ENCODE measurements at places on chromosomes 7 and 10. TPM values are rescaled to one million over a fixed set of nuclear protein-coding genes. Genes with fewer than 3 reads are reported as not detected.
A peak's percentile ranks its signal among the peaks of the same experiment; 100 is the strongest.

LIPJ gene
- 0.29 TPM for total RNA-seq

DNA sequence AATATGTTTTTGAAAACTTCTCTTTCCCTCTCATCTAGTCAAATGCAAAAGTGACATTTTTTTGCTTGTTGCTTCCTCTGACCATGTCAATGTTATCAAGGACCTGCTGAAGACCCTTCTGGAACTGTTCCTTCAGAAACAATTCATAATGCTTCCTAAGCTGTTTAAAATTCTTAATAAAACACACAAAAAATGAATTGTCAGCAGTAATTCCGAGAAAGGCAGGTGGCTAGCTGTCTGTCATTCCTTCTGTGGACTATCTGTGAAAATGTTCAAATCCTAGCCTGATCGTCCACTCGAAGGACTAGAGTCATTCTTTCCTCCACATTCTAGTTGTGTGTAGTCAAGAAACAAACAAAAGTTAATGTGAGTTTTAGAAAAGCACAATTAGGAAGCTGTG is 56.6 kb upstream of the TRIL start:
- DNase-seq: no peak
- no peak overlapping the region for H3K4me3 ChIP-seq
- H3K4me1 ChIP-seq: peaks cover 12% of the 10 kb centered on the region
- peaks cover 8% of the 10 kb centered on the region for H3K36me3 ChIP-seq
- H3K27me3 ChIP-seq: no peaks in the 10 kb centered on the region

PLOD3 gene
- total RNA-seq: 37.5 TPM

GRCh38 chr10:125396676-125397075 is 236.3 kb upstream of the CTBP2 start:
- peaks cover 20% of the 10 kb centered on the region for H3K4me1 ChIP-seq
- DNase-seq: no peak

DNA sequence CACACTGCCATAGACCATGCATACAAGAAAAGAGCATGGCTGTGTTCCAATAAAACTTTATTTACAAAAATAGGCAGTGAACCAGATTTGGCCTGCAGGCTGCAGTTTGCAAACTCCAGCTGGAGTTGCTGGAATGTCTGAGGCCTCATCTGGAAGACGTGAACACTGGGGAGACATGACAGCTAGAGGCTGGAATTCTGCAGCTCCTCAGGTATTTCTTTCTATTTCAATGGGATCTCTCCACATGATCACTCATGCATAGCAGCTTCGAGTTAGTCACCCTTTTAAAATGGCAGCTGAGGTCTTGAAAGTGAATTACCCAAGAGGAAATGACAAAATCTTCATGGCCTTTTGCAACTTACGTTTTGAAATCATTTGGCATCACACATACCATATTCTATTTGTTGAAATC is 52.6 kb upstream of the BET1 start:
- no peak overlapping the region for H3K4me3 ChIP-seq
- H3K27me3 ChIP-seq: peaks cover 2% of the 10 kb centered on the region
- no peak overlapping the region for H3K27ac ChIP-seq
- H3K36me3 ChIP-seq: no peaks in the 10 kb centered on the region
- no peak for DNase-seq

CPN1 gene
- 0.52 TPM for total RNA-seq

PANK1 gene
- total RNA-seq: 32.5 TPM

MEST gene
- total RNA-seq: 489 TPM

DNA sequence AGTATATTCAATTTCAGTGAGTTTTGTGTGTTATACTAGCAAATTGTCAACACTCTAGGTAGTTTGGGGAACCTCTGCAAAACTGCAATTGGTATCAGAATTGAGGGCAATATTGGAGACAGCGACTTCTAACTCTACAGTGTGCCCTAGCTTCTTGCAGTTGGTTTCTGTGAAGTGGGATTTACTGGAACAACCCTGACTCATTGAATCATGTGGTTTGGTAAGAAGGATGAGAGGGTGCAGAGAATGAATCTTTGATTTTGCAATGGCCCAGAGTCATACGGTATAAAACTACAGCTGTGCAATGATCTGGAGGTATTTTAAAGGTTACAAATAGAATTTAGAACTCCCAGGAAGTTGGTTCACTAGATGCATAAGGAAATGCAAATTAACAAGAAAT is 129.1 kb upstream of the PPP1R3A start:
- H3K27ac ChIP-seq: no peak overlapping the region
- no peaks in the 10 kb centered on the region for H3K27me3 ChIP-seq
- peaks cover 6% of the 10 kb centered on the region for H3K4me1 ChIP-seq
- H3K36me3 ChIP-seq: no peaks in the 10 kb centered on the region

DNA sequence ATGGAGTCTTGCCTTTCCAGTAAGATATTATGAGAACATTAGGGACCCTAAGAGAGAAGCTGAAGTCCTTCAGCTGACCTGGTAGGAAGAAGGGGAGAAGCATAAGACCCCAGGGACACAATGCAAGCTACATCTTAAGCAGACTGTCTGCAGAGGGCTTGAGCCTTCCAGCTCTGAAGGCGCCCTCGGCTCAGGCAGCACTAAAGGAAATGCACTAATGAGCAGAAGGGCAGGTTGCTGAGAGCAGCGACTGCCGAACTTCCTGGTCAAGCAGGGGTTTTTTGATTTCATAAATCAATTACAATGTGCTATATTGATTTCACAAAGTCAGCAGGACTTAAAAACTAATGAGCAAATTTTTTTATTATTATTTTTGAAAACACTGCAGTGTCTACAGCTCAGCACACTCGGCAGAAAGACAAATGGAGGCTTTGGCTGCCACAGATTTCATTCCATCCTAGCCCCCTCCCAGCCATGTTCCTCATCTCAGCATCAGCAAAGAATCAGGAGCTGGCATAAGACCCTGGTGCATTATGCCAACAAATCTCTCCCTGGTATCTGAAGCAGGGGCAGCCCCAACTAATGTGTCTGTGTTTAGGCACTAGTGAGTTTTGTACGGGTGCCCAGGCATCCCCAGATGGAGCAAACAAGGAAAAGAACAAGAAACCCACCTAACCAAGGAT is 57.1 kb downstream of the LRRTM3 start:
- H3K27me3 ChIP-seq: no peaks in the 10 kb centered on the region
- no peak overlapping the region for H3K27ac ChIP-seq
- DNase-seq: no peak
- no peaks in the 10 kb centered on the region for H3K4me1 ChIP-seq
- no peak overlapping the region for H3K4me3 ChIP-seq

GRCh38 chr10:6654571-6654970 is 74.5 kb upstream of the PRKCQ start:
- DNase-seq: no peak
- H3K4me1 ChIP-seq: no peaks in the 10 kb centered on the region
- H3K4me3 ChIP-seq: no peak overlapping the region
- H3K27ac ChIP-seq: no peak overlapping the region

GRCh38 chr10:22713853-22714478 is 412 bp downstream of the PIP4K2A start:
- no peak overlapping the region for H3K27ac ChIP-seq
- peak overlapping the region; percentile 83 for H3K4me3 ChIP-seq
- H3K4me1 ChIP-seq: peaks cover 6% of the 10 kb centered on the region
- DNase-seq: no peak
- H3K27me3 ChIP-seq: peaks cover 11% of the 10 kb centered on the region

DNA sequence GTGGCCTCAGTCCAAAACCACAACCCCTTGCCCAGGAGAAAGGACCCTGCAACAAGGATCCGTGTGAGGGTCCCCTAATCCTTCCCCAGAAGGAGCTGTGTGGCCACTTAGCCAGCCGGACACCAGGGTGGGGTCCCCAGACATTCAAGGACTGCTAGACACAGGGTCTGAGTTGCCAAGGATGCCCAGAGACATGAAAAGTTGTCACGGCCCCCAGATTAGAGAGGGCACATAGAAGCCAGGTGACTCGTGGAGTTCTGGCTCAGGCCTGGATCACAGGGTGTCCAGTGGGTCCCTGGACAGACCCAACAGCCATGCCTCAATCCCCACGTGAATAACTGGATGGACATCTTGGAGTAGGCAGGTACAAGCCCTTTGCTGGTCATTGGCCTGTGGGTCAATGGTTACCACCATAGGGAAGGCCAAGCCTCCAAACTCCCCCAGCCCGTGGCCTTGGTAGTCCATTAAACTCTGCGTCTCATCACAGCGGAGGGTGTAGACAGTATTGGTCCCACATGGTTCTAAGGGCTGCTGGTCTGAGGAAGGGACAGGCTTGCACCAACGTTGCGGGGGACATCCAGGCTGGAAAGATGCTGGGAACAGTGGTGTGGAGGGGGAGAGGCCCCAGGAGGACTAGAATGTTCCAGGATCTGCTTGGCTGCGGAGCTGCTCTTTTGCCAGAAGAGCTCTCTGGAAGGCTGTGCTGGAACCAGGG is 205.9 kb upstream of the PPP2R2D start:
- H3K27me3 ChIP-seq: peaks cover 27% of the 10 kb centered on the region
- no peak overlapping the region for H3K4me3 ChIP-seq
- DNase-seq: peak; percentile 49

DNA sequence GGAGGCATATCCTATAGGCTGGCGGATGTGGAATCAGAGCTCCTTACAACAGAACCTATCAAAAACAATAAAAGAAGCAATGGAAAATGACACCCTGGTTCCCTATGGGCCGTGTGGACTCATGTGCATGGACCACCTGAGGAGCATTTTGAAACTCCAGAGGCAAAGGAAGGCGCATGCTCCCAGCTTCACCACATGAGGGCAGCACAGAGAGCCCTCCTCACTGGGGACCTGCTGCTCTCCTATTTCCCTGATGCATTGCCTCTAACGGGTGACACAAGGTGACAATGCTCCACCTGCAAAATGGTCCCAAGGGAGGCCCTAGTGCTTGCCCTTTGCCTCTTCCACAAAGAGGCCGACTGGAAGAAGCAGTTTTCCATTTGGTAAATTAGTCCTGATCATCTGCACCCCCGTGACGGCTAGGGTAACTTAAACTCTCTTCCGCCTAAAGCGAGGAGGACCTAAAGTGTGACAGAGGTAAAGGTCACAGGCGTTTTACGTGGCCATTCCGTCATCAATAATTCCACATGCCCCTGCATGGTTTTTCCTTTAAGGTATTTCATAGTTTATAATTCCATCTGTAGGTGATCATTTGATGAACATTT is 67.7 kb downstream of the GPAM start:
- H3K36me3 ChIP-seq: no peaks in the 10 kb centered on the region
- DNase-seq: no peak
- H3K4me3 ChIP-seq: no peak overlapping the region

PSMC2 gene
- total RNA-seq: 108 TPM

JCAD gene
- 11.0 TPM for total RNA-seq

GRCh38 chr10:10353326-10353868 is 664.3 kb upstream of the CELF2 start:
- no peak for DNase-seq
- H3K4me1 ChIP-seq: no peaks in the 10 kb centered on the region
- H3K27me3 ChIP-seq: peaks cover 4% of the 10 kb centered on the region

CRTAC1 gene
- total RNA-seq: 5.3 TPM

DNA sequence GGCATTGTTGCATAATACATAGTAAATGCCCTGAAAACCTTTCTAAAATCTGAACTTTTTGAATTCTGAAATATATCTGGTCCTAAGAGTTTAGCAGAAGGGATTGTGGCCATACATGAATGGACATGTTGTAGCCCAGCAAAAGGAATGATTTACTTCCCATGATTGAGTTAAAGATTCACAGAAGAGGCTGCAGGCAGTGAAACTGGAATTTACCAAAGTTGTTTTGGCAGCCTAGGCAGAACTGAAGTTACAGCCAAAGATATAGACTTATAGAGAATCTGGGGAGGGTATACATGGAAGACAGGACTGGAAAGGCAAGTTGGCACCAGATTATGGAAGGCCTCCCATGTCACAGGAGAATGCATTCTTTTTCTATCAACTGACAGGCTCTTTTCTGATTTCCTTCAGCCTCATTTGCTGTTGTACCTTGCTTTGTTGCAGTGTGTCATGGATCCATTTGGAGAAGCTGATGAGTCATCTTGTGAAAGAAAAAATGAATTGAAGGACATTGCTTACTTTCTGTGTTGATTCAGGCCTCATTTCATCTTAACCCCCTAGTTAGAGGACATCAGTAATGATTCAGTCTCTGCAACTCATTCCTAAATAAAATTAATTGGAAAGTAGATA is 356.2 kb upstream of the LRGUK start:
- H3K36me3 ChIP-seq: no peaks in the 10 kb centered on the region
- H3K4me3 ChIP-seq: peak overlapping the region; percentile 9
- peak overlapping the region; percentile 54 for H3K27ac ChIP-seq
- H3K27me3 ChIP-seq: no peaks in the 10 kb centered on the region

- H3K4me1 ChIP-seq: no peaks in the 10 kb centered on the region
- H3K27me3 ChIP-seq: no peaks in the 10 kb centered on the region
- no peak overlapping the region for H3K27ac ChIP-seq
- DNase-seq: no peak
- no peaks in the 10 kb centered on the region for H3K36me3 ChIP-seq
Observed at GRCh38 chr7:139548302-139549028, 25.0 kb downstream of the CLEC2L start.

GRCh38 chr7:12851841-12852240 is 164.4 kb downstream of the ARL4A start:
- H3K27ac ChIP-seq: no peak overlapping the region
- DNase-seq: no peak
- no peaks in the 10 kb centered on the region for H3K4me1 ChIP-seq
- no peak overlapping the region for H3K4me3 ChIP-seq
- no peaks in the 10 kb centered on the region for H3K27me3 ChIP-seq

Data from type B pancreatic cell (in vitro differentiated cells).